HepG2 (cell line): ENCODE measurements at places on chromosomes 2 and 18. TPM values are rescaled to one million over a fixed set of nuclear protein-coding genes. Genes with fewer than 3 reads are reported as not detected.

The PER2 gene
- 5.1 TPM in 2 replicates for polyA plus RNA-seq

The GAL3ST2 gene
- 0.17 and 0.30 TPM in 2 replicates for polyA plus RNA-seq

The POTEJ gene
- polyA plus RNA-seq, result not detected in 2 replicates

- no peak for DNase-seq
Measured at GRCh38 chr2:26904839-26905238, 56.9 kb downstream of the DPYSL5 start.
